ENCODE measurements at places on chromosomes 11 and 22.
A peak's percentile ranks its signal among the peaks of the same experiment; 100 is the strongest.

DNA sequence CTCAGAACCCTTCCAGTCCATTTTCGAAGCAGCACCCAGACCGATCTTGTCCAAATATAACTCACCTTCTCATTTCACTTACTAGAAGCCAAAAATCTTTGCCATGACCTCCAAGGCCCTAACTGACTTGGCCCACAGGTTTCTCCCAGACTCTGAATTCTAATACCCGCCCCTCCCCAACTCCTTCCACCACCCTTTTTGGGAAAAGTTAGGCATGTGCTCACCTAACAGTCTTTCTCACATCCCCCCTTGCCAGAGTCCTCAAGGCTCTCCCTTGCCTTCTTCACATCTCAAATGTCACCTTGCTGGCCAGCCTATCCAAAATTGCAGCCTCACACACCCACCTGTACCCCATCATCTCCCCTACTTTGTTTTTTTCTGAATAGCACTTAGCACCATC is 369.3 kb downstream of the NXPE2 start:
- DNase-seq = no peak

DNA sequence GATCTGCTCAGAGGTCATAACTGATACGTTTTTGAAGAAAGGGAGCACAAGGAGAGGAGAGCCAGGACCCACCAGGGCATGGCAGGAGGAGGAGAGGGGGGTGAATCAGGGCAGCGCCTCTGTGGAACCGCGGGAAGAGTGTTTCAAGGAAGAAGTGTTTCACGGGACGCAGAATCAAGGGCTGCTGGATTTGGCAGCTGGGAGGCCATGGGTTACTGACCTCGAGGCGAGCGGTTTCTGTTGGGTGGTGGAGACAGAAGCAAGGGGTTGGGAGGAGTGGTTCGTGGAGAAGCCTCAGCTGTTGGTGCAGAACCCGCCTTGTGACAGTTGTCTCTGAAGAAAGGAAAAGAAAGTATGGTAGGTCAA is 13.1 kb downstream of the VPS26B start:
- DNase-seq = no peak

DNA sequence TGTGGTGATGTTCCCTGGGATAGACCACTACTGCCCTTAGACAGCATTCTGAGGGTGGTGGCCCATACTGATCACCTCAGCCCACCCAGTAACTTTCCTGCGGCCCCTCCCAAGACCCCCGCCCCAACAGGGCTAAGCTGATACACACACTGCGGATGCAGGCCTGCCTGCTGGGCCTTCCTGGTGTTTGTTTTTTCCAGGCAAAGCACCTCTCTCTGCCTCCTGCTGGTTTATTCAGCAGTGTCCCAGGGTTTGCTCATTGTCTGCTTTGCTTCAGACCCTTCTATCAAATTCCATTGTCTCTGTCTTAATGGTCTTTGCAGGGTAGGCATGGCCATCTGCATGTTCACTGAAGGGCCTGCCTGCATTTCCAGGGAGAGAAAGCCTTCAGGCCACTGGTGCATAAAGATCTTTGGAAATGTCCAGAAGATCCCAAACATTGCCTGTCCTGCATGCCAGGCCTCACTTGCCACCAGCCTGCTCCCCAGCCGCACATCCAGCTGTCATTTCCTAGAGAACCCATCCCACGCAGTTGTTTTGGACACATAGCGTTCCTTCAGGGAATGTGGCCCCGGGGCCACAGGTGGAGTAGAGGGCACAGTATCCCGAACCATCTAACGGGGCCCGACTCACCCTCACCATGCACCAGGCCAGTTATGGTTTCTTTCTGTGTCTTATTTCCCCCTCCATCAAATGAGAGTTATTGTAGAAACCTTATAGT is 50.2 kb downstream of the BCR start:
- no peak for DNase-seq

- no peak for DNase-seq
These were observed 352.1 kb upstream of the NARS2 start for GRCh38 chr11:78926633-78927338.

- DNase-seq = no peak
These were observed 40.0 kb downstream of the RNF141 start for GRCh38 chr11:10500757-10501684.

DNA sequence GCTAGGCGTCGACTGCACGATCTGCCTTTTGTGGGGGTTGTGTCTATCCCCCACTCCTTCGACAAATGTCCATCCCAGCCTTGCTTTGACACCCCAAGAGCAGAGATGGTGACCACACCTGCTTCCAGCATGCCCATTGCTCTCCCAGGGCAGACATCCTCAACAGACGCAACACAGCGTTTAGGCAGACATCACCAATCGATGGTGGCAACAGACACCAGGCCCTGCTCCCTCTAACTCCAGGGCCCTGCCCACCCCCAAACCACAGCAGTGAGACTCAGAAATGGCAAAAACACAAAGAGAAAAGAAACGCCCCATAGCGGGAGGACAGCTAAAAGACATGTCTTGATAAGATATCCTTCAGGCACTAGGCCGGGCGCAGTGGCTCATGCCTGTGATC is 150.9 kb downstream of the CRYBB2 start:
- DNase-seq = no peak

DNA sequence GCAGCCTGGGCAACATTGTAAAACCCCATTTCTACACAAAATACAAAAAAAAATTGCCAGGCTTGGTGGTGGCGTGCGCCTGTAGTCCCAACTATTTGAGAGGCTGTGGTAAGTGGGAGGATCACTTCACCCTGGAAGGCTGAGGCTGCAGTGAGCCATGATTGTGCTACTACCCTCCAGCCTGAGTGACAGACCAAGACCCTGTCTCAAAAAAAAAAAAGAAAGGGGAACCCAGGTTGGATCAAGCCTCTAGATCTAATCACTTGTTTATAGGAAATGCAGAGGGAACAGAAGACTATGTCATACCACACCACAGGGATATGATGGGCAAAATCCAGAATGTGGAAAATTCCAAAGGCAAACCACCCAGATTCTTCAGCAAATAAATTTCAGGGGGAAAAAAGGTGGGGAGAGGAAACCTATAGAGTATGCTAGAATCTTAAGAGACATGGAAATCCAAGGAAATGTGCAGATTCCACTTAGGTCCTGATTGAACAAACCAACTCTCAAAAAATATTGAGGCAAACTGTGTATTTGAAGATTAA is 16.5 kb upstream of the MALAT1 start:
- no peak for DNase-seq

GRCh38 chr11:70511345-70511744 is 113.0 kb downstream of the CTTN start:
- DNase-seq = no peak

DNA sequence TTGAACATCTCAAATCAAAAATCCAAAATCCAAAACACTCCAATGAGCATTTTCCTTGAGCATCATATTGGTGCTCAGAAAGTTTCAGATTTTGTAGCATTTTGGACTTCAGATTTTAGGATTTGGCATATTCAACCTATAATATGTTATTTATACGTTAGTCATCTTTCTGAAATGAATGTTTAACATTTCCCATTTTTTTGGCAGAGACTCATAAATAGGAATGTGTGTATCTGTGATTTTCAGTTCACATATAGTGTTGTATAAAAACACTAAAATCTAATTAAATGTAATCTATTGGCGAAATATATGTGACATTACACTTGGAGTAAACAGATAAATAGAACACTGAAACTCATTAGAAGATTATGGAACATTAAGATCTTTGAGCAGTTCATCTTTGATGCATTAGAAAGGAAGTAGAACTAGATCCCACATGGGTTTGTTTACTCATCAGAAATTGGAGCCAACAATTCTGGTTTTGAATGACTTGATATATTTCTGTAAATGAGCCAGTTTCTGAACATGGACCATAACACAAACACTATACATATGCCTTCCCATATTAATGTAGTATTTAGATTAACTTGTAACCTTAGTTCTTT is 153.1 kb downstream of the UVRAG start:
- no peak for DNase-seq

DNA sequence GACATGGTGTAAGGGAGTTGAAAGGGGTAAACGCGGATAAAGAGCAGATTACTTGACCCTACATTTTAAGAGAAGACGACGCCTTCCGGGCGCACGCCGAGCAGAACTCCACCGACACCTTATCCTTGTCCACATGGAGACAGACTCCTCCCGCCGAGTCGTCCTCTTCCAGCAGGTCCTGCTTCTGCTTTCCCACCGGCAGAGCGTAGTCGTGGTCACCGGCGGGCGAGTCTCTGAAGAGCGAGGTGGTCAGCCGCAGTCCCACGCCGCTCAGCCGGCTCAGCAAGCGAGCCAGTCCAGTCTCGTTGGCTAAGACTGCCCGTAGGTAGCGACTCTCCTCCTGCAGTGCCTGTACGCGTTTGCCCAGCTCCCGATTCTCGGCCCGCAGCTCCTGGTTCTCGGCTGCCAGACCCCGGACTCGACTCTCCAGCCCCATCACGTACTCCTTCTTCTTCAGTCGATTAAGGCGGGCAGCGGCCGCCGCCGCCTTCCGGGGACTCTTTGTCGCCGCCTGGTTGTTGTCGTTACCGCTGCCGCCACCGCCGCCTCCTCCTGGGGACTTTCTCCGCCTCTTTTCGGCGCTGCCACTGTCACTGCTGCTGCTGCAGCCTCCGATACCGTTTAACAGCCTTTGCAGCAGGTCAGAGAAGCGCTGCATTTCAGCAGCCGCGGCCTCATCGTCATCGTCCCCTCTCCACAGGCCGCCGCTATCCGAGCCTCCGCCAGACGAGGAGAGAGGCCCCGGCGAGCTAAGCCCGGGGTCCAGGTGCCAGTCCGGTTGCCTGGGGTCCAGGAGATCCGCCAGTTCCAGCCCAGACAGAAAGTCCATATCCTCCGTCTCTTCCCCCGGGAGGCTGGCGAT is 945 bp downstream of the CREBZF start:
- peak; percentile 69 for DNase-seq

DNA sequence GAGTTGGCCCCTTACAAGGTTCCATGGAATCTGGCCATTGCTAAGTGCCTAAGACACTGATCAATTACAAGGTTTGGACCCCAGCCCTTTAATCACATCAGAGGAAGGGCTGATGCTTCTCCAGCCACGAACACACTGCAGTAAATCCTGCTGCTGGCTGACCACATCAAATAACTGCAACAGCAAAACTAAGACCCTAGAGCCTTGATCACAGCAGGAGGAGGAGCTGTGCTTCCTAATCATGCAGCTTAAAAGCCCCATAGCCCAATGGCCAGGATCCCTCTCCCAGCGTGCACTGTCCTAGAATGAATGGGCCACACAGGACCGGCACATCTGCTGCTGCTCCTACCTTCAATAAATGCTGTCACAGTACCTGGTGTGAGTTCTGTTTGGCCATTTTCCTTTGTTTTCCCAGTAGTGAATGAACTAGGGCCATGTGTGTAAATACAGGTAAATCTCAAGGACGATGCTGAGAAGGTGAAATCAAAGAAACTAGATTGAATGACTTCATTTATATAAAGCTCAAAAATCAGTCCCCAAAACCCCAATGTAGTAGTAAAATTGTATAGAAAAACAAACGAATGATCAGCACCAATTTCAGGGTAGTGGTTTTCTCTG is 12.7 kb downstream of the ZP1 start:
- DNase-seq = no peak

DNA sequence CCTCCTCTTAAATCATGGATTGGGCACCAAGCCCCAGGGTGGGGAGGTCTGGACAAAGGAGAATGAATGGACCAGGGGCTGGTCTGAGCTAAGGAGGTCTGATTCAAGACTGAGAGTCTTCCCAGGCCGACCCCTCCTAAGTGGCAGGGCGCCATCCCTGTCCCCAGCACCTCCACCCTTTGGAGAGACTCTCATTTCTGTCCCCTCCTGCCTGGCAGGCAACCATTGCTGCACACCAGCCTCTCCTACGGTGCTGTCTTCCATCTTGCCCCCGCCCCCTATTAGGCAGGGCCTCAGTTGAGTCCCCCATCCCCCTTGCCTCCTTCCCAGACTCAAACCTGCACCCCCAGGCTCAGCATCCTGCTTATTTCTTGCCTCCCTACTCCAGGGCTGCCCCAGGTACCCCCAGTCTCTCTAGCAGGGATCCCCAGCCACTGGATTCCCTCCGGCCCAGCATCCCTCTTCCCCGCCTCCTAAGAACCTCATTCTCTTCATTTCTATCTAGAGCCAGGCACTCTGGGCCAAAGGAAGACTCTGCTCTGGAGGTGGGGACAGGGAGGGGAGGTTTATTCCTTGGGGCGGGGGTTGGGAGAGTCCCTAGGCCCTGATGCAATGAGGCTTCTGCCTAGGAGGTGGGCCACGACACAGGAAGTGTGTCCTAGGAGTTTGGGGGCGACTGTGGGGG is 1.7 kb upstream of the RCOR2 start:
- no peak for DNase-seq

DNA sequence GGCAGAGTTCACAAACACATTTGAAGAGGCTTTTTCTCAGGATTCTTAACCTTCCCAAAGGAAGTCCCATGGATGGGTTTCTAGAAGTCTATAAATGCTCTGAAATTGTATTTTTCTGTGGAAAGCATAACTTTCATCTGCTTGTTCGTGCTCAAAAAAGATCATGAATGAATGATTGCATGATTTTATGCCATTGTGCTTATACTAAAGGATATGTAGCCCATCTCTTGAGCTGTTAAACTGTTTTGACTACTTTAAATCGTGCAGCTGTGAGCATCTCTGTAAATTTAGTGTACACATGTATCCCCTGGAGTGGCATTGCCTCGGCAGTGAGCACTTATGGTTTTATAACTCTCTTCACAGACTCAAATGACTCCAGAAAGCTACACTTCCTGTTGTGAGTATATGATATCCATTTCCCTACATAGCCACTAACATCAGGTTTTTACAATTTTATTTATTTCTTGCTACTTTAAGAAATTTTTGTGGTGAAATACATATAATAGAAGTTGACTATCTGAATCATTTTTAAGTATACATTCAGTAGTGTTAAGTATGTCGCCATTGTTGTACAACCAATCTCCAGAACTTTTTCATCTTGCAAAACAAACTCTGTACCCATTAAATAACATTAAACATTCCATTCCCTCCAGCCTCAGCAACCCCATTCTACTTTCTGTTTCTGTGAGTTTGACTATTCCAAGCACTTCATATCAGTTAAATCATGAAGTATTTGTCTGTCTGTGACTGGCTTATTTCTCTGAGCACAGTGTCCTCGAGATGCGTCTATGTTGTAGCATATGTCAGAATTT is 8.0 kb downstream of the NEAT1 start:
- DNase-seq = no peak

Data from ovary (tissue), 10 donors.